ENCODE measurements at places on chromosomes 12 and 14.

DNA sequence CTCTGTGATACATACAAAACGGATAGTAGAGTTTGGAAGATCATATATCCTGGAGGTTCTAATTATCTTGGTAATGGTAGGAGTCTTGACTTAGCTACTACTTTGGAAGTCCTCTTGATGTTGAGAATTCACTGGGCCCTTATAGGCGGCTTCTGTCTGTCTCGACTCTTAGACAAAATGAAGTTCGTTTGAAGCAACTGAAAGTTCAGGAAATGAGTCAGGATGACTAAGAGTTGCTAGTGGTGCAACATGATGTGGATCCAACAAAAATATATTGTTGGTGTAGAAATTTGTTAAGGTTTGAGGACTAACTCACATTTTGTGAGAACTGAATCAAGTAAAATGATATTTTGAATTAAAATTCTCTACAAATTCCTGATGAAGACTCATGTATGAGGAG is 272.7 kb downstream of the AEBP2 start:
- DNase-seq, result peak; percentile 1

DNA sequence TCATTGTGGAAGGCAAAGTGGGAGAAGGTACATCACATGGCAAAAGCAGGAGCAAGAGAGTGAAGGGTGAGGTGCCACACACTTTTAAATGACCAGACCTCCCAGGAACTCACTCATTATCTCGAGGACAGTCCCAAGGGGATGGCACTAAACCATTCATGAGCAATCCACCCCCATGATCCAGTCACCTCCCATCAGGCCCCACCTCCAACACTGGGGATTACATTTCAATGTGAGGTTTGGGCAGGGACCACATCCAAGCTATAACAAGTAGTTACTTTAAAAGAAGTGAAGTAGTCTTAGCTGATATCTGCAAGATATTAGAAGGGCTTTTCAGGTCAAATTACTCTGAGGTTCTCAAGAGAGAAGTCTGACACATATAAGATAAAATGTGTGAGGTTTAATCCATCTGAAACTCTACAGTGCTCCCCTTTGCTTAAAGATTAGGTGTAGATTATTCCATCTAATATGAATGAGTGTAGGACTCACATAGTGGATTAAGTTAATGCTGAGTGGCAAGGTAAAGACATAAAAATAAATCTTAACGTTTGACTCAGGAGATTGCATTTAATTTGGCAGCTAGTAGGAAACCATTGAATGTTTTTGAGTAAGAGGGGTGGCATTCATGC is 130.8 kb downstream of the TMX1 start:
- no peak for DNase-seq

DNA sequence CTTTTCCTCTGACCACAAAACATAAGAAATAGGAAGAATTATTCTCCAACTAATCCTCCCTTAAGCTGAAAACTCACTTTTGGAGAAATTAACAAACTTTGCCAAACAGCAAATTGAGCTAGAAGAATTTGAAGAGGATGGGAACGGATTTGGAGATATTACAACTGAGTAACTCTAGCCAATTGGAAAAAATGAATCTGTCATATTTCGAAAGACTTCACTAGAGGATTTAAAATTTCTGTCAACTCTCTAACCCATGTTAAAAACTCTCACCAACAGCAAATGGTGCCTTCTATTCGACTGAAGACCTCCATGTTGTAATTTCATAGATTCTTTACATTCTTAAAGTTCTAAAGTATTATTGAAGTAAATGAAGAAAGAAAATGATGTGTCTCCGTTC is 414.2 kb downstream of the RMST start:
- DNase-seq, result no peak

DNA sequence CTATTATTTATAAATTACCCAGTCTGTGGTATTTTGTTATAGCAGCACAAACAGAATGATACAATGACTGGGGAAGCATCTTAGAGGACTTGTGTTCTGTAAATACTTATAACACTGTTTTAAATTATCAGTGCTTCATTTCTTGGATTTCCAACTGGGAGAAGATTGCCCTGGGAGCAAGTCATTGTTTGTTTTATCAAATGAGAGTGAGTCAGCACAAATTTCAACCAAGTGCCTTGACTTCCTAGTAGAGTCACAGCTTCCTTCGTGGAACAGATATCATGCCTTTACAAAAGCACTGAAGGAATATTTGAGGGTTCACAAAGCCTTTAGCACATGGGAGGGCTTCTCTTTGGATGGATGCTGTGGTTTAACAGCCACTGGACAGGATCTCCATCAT is 234.1 kb downstream of the KTN1 start:
- no peak for DNase-seq

GRCh38 chr12:97308576-97309198 is 153.9 kb upstream of the RMST start:
- DNase-seq, result peak; percentile 15

GRCh38 chr14:78170203-78170602 is at the start of gene NRXN3:
NRXN3 (plus strand) TSS chr14:78170373; CDS start chr14:78243094, 72,721 bp downstream.
- no peak for DNase-seq

GRCh38 chr12:66203820-66204219 is 14.8 kb downstream of the IRAK3 start:
- DNase-seq, result no peak

- no peak for DNase-seq
Measured at GRCh38 chr12:132498931-132499330, 9.0 kb downstream of the FBRSL1 start.

GRCh38 chr14:97055355-97055754 is 258.2 kb downstream of the VRK1 start:
- no peak for DNase-seq

DNA sequence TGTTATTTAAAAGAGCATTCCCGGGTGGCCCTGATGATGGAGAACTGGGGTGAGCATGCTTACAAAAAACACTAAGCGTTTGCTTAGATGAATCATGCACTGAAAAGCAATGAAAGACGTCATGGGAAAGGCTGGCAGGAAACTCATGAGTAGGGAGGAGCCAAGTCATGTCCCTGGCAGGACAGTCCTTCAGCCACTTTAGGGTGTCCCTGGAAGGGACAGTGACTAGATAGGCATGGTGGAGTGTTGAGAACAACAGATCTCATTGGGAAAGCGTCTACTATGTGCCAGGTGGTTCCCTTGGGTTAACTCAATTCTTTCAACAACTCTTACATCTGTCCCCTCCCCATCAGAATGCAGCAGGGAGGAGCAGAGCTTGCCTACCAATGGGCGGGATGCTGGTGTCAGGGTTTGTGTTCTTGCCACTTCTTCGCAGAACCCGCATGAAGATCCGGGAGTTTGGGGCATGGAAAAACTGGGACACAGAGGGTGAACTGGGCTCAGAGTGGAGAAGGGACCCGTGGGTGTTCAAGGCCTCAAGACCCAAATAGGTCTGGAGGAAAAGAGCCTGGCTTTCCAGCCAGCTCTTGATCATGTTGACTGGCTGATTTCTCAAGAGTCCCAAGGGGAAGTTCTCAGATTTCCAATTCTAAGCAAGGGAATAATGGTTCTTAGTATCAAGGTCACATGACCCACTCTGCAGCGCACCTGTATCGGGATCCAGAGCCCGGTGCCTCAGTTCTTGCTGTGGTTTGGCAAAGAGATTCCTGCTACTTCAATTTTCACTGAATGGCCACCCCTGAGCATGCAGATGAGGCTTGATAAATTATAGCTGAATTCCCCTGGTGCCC is 653.9 kb upstream of the TBX3 start:
- peak; percentile 49 for DNase-seq

DNA sequence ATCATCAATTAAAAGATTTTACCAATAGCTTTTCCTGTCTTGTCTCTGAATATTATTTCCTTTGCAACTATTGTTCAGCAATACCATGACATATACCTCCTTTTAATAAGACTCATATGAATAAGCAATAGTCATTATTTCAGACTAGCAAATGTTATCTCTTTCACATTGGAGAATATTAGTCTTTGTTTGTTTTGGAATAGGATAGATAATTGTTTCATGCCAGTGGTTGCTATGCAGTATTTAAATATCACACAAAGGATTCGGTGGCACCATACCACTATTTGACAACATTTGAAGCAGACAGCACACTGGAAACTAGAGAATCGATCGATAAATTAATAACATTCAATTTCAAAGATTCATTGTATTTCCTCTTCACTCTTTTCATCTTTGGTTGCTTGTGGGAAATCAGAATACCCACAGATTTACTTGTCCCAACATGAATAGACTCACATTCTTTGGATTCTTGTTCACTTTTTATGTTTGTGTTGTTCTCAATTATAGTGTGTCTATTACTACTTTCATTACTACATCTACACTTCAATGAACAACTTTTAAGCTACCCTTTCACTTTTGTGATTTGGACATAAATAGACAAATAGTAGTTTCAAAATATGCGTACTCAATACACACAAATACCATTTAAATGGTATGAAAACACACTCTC is 42.7 kb upstream of the TBPL2 start:
- no peak for DNase-seq

DNA sequence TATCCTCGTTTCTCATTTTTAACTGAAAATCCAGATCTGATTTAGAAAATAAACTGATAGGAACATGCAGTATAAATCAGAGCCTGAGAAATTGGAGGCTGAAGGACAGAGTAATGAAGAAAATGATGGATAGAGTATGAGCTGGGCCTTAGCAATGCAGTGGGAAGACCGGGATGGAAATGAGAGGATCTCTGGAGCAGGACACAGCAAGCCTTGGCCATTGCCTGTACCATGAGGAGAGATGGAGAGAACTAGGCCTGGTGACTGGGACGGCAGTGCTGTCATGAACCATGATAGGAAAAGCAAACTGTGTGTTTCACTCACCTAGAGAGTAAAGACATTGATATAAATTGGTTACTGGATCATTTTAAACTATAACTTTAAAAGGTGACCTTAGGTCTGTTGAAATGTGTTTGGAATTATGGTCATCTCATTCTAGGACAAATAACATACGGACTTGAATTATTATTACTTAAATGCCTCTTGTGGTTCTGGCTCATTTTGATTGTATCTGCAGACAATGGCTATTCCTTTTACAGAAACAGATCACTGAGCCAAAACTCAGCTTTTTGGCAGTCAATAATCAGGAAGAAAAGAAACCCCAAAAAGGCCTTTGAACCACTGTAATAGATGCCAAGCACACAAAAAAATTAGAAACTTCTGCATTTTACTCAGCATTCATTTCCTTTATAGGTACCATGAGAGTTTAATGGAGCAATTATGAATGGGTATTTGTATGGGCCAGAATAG is 251.9 kb upstream of the PRKD1 start:
- DNase-seq, result no peak

GRCh38 chr14:69611172-69612013 is at the start of gene SUSD6:
SUSD6 (plus strand) TSS chr14:69611596; CDS start chr14:69658593, 46,997 bp downstream.
- DNase-seq, result peak; percentile 64

DNA sequence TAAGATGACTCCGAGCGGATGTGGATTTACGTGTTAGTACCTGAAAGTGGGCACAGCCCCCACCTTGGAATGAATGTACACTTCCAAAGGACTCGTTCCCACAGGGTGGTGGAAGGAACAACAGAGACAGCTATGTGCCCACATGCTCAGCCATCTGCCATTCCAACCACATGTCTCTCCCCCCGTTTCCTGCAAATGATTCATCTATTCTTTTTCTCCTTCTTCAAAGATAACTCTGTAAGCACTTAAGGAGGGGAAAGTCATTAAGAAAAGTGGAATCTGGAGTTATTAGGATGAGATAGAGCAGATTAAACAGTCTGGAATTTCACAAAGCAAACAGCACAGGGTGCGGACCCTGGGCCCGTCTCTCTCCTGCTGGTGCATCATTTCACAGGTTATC is 18.5 kb upstream of the DUSP6 start:
- no peak for DNase-seq

GRCh38 chr12:9327320-9327719 is 119.1 kb upstream of the PZP start:
- no peak for DNase-seq

DNA sequence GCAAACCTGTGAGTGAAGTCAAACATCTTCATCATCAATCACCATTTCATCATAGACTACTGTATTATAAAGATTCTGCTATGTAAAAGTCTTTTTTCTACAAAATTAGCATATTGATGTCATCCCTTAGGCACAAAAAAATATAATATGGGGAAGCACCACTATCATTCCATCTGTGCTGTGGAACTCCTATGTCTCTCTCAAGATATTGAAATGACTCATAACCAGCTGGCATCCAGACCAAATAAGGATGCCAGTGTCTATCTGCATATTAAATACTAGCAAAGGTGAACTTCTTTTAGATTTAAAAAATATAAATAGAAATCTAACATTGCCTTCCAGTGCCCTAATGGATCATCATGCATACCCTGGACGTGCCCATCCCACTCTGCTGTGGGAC is 17.9 kb upstream of the DCAF5 start:
- DNase-seq, result no peak

DNA sequence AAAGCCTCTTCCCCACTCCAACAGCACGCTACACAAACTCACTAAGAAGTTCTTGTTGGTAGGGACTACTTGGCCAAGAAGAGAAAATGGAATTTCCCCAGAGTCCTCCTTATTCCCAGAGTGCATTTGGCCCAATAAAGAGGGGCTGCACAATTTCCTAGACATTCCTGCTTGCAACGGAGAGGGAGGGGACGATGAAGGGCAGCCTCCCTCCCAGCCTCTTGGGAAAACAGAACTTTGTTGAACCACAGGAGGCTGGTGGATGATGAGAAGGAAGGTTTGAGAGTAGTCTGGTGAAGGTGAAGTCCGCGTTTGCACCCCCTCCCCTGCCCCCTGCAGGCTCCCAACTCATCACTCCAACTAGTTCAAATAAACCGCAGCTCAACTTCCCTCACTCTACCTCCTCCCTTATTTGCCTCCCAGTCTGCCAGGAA is 19.1 kb upstream of the TBX3 start:
- no peak for DNase-seq

DNA sequence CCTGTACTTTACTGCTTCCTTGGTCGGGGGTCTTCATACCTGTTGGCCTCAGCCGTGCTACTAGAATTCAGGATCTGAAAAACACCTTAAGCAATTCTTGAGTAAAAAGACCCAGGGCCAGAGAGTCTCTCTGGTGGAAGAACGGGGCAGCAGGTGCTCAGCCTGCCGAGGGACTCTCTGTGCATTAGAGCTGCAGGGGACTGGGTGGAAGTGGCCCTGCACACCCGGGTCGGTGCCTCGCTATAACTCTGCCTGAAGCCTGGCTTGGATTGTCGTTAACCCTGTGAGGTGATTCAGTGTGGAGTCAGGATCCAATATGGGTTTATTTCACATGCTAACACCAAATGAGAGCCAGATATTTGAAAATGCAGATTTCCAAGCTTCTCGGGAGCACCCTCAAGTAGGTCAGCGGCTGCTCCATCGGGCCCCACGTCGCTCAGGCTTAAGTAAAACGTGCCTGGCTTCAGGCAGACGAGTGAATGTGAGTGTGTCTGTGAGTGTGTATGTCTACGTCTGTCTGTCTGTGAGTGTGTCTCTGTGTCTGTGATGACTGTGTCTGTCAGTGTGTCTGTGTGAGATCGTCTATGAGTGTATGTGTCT is 35.1 kb upstream of the C14orf180 start:
- no peak for DNase-seq

Data from AG09319 (cell line).